ENCODE measurements at places on chromosomes 2 and 18.
A peak's percentile ranks its signal among the peaks of the same experiment; 100 is the strongest.

- DNase-seq: no peak
These were observed 28.0 kb upstream of the PPP1R1C start for GRCh38 chr2:181957668-181958067.

DNA sequence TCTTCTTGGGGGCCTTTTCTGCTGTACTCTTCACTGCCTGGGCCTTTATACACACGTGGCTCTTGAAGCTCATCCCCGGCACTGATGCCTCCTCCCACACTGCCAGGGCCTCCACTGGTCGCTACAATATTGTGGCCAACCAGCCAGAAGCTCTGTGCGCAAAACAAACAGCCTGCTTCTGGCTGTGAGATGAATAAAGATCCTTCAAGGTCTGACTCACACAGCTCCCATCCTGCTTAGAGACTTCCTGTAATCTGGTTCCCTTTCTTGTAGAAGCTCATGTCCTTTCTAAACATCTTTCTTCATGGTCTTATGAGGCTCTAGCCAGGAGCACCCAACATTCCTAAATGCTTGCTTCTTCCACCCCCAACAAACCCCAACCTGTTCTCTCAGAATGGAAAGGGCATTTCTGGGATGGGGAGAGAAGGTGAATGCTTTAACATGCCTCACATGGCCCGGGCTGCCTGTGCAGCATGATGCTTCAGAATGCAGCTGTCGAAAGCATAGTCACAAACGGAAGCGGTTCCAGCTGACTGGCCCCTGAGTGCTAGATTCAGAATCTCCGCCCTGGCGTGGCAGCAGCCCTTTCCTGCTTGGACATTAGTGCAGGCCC, 24.6 kb downstream of the NRP2 start:
- DNase-seq: peak; percentile 94

DNA sequence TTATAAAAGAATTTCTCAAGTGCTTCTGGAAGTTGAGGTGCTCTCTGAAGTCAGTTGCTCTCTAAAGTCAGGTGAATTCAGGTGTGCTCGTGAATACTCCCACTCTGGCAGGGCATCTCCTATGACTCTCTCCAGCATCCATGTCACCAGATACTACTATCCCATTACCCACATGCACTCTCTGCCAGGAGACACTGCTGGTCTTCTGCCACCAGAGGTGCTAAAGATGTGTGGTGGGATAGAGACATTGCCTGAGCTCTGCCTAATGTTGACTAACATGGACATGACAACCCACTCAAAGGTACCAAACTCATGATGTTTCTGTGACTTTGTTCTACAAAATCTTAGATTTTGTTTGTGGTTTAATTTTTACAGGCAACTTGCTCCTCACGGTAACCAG, 106.4 kb upstream of the HNRNPA3 start:
- DNase-seq: peak; percentile 2

DNA sequence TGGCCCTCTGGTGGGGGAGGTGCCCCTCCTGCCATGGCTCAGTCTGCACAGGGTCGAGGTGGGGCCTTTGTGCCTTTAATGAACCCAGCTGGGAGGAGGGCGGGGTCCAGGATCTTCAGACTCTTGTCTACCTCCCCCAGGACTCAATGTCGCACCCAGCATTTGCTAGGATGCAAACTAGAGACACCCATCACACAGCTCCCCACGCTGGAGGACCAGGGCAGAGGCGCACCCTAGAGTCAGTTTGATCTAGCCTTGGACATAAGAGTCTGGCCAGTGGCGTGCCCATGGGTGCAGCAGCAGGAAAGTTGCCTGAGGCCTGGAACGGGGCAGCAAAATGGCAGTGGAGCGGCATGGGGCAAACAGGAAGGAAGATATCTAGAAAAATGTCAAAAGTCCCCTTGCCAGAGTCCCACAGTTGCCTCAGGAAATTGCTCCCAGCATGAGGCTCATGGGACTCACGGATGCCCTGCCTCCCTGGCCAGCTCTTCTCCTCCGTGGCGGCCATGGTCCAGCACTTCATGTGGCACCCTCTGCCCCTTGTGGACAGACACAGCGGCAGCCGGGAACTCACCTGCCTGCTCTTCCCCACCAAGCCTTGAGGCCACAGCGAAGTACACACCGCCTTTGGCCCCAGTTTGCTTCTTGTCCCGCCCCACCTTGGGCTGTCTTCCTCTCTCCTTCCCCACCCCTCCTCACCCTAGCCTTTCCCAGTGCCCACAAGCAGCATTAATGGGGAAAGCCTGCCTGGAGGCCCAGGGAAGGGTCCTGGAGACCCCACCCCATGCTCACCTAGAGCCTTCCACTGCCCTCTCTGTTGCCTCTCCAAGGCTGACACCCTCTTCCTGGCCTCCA, 17.7 kb downstream of the SH2D6 start:
- no peak for DNase-seq

- DNase-seq: no peak
These were observed 250 bp upstream of the CHST10 start for GRCh38 chr2:100417711-100418124.

DNA sequence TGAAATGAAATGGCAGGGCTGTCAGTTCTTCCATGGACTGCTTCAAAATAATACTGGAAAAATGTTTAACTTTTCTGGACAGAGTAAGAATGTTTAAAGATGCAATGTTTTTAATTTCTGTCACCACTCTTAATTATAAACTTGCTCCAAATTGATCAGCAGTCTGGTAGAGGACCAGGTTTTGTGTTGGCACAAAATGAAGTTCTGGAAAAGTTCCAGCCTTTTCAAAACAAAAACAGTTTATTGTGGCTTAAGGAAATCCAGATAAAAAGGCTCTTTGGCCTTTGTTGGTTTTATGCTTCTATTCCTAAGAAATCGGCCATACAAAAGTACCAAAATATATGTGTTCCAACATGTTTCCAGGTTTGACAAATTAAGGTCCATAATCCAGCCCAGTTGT, 48.8 kb downstream of the PTRHD1 start:
- DNase-seq: no peak

DNA sequence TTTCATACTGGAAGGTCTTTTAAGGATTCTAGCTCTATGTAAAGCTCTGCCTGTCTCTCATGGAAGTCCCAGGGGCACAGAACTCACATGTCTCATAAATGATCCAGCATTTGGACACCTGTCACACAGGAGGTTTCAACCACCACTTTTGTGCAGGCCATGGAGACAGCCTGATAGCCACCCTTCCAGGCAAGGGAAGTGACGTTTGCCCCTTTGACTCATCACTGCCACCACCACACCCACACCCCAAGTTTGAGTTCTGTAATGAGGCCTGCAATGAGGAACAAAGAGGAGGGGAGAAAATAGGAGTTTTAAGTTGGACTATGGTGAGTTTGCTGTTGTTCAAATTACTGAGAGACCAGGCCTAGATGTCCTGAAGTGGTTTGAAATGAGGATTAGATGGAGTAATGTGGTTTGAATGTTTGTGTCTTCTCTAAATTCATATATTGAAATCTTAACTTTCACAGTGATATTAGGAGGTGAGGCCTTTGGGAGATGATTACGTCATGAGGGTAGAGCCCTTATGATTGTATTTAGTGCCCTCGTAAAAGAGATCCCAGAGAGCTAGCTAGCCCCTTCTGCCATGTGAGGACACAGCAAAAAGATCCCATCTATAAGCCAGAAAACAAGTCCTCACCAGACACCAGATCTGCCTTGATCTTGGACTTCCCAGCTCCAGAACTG, 175.3 kb upstream of the EPHA4 start:
- no peak for DNase-seq

DNA sequence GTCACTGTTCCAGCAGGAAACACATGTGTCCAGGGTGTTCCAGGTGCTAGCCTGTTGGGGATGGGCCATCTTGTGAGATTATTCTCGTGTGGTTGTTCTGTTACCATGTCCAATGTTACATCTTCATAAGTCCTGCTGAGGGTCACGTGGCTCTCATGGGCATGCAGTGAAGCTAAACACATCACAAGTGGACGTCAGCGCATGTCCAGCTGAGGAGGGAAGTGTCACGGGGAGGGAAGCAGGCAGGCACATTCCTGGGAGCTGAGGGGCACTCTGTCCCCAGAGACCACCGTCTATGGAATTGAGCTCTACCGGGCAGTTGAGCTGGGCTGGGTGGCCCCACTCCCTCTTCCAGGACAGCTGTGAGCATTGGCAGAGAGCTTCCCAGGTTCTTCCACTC, 155.3 kb upstream of the TWIST2 start:
- DNase-seq: no peak

DNA sequence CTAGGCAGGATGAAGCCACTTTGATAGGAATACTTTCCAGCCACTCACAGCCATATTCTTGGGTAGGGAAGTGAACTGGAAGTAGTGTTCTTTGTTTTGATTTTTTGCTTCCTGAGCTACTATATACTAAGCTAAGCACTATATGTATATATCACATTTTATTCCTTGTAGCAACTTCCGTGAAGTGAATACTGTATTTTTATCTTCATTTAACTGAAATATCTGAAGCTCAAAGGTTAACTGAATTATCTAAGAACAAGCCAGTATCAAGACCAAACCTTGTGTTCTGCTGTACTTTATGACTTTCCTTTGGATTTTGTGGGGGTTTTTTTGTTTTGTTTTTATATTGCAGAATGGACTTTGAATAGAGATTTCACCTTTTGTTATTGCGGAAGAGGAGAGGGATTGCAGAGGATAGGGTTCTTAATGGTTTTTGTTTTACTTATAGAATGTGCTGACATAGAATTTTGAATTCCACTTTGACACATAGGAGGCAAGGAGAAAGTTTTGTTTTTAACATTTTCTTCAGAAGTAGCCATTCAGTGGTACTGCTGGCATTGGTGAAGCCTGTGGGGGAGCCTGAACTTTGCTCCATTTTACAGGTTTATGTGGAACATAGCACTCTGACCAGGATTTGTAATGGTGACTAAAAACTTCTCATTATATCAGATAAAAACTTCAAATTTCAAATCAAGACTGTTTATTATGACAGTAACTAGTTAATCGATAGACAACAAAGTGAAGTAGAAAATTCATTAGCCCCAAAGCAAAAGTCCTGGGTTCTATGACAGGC, 24.1 kb upstream of the RNF138 start:
- no peak for DNase-seq

DNA sequence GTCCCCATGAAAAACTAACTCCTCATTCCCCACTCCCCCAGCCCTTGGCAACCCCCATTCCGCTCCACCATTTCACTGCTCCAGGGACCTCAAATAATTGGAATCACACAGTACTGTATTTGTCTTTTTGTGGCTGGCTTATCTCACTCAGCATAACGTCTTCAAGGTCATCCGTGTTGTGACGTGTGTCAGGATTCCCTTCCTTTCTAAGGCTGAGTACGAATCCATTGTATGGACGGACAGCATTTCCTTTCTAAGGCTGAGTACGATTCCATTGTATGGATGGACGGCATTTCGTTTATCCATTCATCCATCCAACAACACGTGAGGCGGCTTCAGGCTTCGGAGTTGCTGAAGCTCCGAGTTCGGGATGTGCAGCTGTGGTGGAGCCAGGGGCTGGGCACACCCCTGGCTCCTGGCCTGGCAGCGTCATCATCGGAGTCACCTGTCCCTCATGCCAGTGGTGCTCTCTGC, 1.2 kb upstream of the ASB1 start:
- no peak for DNase-seq

- DNase-seq: no peak
These were observed 113.2 kb upstream of the CHST9 start for GRCh38 chr18:27298214-27298804.

DNA sequence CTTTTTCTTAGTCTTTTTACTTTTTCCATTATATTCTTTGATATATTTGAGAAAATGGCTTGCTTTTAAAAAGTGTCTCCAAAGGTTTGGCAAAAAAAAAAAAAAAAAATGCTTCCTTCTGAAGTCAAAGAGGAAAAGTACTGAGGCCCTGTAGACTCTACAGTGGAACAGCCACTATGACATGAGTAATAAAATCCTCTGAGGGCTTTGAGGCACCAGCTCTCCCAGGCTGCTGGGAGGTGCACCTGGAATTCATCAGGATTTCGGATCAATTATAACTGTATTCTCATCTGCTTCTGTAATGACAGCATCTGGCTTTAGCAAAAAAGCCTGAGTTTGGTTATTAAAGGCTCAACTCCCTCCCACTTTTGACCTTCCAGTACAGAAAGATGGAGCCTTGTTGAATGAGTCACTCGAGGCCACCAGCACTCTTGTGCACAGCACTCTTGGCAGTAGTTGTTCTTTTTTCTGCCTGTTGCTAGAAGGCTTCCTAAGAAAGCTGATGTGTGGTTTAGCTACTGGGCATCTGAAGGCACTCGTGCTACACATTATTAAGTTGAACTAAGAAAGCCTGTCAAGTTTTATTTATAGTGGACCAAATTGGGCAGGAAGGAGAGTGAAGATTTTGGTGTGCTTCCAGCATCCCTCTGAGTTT, 131.3 kb downstream of the PRPF40A start:
- peak; percentile 33 for DNase-seq

DNA sequence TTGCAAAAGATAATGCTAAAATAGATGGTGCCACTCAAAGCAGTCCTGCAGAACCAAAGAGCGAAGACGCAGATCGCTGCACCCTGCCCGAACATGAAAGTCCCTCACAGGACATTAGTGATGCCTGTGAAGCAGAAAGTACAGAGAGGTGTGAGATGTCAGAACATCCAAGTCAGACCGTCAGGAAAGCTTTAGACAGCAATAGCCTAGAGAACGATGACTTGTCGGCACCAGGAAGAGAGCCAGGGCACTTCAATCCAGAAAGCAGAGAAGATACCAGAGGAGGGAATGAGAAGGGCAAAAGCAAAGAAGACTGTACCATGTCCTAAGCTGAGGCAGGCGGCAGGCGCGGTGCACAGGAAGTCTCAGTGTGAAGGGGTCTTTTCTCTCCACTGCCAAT, 34.8 kb upstream of the RBM44 start:
- DNase-seq: no peak

DNA sequence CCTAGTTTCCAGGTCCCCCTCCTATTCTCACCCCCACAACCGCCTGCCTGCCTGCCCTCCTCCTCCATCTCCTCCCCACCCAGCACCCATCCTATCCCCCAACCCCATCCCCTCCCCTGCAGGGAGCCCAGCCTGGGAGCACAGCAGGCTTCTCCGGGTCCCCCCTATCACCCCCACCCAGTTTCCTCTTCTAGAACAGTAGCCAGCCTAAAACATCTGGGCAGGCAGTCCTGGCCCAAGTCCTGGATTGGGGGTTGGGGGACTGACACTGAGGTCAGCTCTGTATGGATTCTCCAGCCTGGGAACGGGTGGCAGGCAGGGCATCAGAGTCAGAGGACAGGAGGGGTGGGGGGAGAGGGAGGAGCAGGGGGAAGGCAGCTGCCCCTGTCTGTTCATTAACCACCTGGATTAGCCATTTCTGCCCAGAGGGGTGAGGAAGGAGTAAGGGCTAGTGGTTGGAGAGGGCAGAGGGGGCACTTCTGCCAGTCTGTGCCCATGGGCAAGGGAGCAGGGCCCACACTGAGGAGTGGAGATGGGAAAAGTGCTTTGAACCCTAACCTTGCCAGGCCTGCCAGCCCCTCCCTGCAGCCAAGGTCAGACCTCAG, 60.0 kb downstream of the TNS1 start:
- DNase-seq: peak; percentile 23

DNA sequence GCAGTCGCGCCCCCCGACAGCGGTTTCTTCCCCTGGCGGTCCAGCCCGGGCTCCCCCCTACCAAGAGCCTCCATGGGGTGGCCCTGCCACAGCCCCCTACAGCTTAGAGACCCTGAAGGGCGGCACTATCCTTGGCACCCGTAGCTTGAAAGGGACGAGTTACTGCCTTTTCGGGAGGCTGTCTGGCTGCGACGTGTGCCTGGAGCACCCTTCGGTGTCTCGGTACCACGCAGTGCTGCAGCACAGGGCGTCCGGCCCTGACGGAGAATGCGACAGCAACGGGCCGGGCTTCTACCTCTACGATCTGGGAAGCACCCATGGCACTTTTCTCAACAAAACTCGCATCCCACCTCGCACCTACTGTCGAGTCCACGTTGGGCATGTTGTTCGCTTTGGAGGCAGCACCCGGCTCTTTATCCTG, 475 bp downstream of the SLC4A1AP start:
- no peak for DNase-seq

GRCh38 chr2:237445611-237446337, 31.8 kb upstream of the COL6A3 start:
- no peak for DNase-seq
